ENCODE measurements at places on chromosomes 16 and 17. TPM values are rescaled to one million over a fixed set of nuclear protein-coding genes. Genes with fewer than 3 reads are reported as not detected.

PLLP gene
- 0.23 TPM for total RNA-seq

HSPB9 gene
- not detected for total RNA-seq

MRPS7 gene
- total RNA-seq, result 72.0 TPM

CLDN9 gene
- total RNA-seq, result 0.43 TPM

CD300LB gene
- not detected for total RNA-seq

KRTAP1-1 gene
- not detected for total RNA-seq

TBC1D3L gene
- total RNA-seq, result 21.4 TPM

CCL15 gene
- not detected for total RNA-seq

MILR1 gene
- 1.2 TPM for total RNA-seq

CEMP1 gene
- total RNA-seq, result not detected

KRT39 gene
- not detected for total RNA-seq

DCAF7 gene
- 128 TPM for total RNA-seq

RAD51D gene
- 31.4 TPM for total RNA-seq

BEAN1 gene
- not detected for total RNA-seq

HP gene
- not detected for total RNA-seq

SRCIN1 gene
- total RNA-seq, result 0.14 TPM

PRSS22 gene
- not detected for total RNA-seq

PRR35 gene
- total RNA-seq, result not detected

SEZ6L2 gene
- not detected for total RNA-seq

TMIGD1 gene
- not detected for total RNA-seq

SOX9 gene
- not detected for total RNA-seq

BIRC5 gene
- 79.5 TPM for total RNA-seq

PERCC1 gene
- total RNA-seq, result not detected

UNC13D gene
- 206 TPM for total RNA-seq

TBC1D3H gene
- total RNA-seq, result not detected

SLC12A3 gene
- total RNA-seq, result not detected

TEX19 gene
- 0.14 TPM for total RNA-seq

TOP3A gene
- 69.4 TPM for total RNA-seq

SBK1 gene
- total RNA-seq, result 5.4 TPM

DNAAF8 gene
- total RNA-seq, result 0.11 TPM

PRAC2 gene
- not detected for total RNA-seq

KLHL10 gene
- total RNA-seq, result 0.07 TPM

KCNJ12 gene
- total RNA-seq, result not detected

G6PC3 gene
- 25.5 TPM for total RNA-seq

ENPP7 gene
- not detected for total RNA-seq

CCDC144A gene
- 3.0 TPM for total RNA-seq

SRCAP gene
- total RNA-seq, result 81.8 TPM

MYH13 gene
- not detected for total RNA-seq

TMEM106A gene
- 18.4 TPM for total RNA-seq

KRTAP9-4 gene
- not detected for total RNA-seq

SPATA33 gene
- 16.6 TPM for total RNA-seq

EPX gene
- total RNA-seq, result not detected

FSCN2 gene
- total RNA-seq, result 0.93 TPM

GLP2R gene
- total RNA-seq, result not detected

TBX2 gene
- not detected for total RNA-seq

KIF22 gene
- 168 TPM for total RNA-seq

C17orf113 gene
- total RNA-seq, result 0.05 TPM

FNDC8 gene
- not detected for total RNA-seq

SHPK gene
- total RNA-seq, result 12.6 TPM

WFIKKN2 gene
- not detected for total RNA-seq

ALOX12B gene
- not detected for total RNA-seq

ITGAX gene
- total RNA-seq, result 42.7 TPM

TMEM92 gene
- total RNA-seq, result 0.59 TPM
